Regular cardiac myocyte (primary cell): ENCODE measurements at places on chromosomes 6 and 20. TPM values are rescaled to one million over a fixed set of nuclear protein-coding genes. Genes with fewer than 3 reads are reported as not detected.

DEFB124 gene
- total RNA-seq: not detected in 2 replicates

NKAIN2 gene
- total RNA-seq: under 0.01 TPM in 1 of 2 replicates, not detected in the other

TAGAP gene
- not detected in 2 replicates for total RNA-seq

TTK gene
- 6.2 and 37.6 TPM in 2 replicates for total RNA-seq

GPX5 gene
- not detected in 2 replicates for total RNA-seq

ISM1 gene
- not detected in 2 replicates for total RNA-seq

SPATA25 gene
- total RNA-seq: 0.19 and 0.28 TPM in 2 replicates

CCND3 gene
- total RNA-seq: 11.6 and 32.8 TPM in 2 replicates

CALHM4 gene
- 0.19 and 0.28 TPM in 2 replicates for total RNA-seq
